ENCODE measurements at places on chromosomes 2 and 18. TPM values are rescaled to one million over a fixed set of nuclear protein-coding genes. Genes with fewer than 3 reads are reported as not detected.

RIF1 gene
- 49.7 TPM for total RNA-seq

SNTG2 gene
- total RNA-seq: 1.9 TPM

TLX2 gene
- not detected for total RNA-seq

SLC8A1 gene
- 47.0 TPM for total RNA-seq

IL1F10 gene
- not detected for total RNA-seq

VWA3B gene
- not detected for total RNA-seq

SERPINE2 gene
- 17.2 TPM for total RNA-seq

AKAIN1 gene
- not detected for total RNA-seq

OXER1 gene
- total RNA-seq: not detected

- DNase-seq: no peak
These were observed 797.1 kb downstream of the SLC4A3 start for GRCh38 chr2:220424561-220424960.

DNA sequence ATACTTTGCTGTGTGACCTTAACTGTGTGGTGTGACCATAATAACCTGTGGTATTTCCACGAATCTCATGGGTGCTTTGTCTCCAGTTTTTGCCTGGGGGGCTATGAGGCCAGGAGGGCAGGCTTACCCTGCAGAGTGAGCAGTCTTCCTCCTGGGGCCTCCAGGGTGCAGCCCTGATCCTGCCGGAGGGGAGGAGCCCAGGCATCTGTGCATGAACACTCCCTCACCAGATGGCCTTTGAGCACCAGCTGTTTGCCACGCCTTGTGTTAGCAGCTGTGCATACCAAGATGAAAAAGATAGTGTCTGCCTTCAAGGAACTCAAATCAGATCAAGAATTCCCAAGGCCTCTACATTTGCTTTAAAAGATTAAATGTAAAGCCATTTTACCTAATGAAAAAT is 75.0 kb upstream of the RBM44 start:
- DNase-seq: no peak

DNA sequence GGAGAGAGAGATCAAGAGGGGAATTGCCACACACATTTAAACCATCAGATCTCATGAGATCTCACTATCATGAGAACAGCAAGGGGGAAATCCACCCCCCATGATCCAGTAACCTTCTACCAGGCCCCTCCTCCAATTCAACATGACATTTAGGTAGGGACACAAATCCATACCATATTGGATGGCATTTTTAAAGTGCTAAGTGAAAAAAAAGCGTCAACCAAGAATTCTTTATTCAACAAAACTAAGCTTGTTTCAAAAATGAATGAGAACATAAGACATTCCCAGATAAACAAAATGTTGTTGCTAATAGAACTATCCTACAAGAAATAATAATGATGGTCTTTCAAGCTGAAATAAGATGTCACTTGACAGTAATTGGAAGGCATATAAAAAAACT is 626.2 kb upstream of the LRRTM1 start:
- DNase-seq: no peak

GRCh38 chr18:48780201-48780912 is 170.4 kb downstream of the SMAD7 start:
- no peak for DNase-seq

DNA sequence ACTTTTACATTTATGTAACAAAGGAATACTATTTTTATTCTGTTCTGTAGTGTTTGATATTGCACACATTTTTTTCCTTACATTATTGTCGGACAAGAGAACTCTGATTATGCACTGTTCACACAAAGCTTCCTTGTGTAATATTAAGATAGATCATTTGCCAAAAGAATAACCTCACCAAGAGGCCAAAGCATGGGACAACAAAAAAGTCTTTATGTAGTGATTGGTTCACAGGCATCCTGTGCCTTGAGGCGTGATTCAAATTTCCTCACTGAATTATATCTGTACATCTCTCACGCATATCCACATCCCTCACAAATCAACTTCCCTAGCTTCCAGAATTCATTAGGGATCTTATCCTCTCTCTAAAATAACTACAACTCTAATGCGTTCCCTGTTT is 642.7 kb downstream of the NR4A2 start:
- no peak for DNase-seq

DNA sequence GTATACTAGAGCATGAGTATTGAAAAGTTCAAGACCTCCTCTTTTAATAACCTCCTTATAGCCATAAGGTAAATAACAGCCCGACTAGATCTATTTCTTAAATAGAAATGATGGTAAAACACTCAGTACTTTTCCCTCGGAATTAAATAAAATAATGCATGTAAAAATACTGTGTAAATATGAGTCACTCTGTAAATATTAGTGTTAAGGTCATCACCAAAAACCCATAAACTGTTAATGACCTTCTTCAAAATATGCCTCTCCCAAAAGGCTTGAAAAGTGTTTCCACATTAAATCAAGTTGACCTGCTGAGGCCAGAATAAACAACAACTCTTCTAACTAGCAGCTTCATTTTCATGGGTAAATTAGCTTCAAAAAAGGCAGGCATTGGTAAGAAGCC is 25.3 kb upstream of the BZW1 start:
- no peak for DNase-seq

- peak; percentile 66 for DNase-seq
These were observed 90.6 kb downstream of the TWIST2 start for GRCh38 chr2:238938401-238939055.

GRCh38 chr2:229164545-229165249 is 106.4 kb downstream of the PID1 start:
- DNase-seq: no peak

DNA sequence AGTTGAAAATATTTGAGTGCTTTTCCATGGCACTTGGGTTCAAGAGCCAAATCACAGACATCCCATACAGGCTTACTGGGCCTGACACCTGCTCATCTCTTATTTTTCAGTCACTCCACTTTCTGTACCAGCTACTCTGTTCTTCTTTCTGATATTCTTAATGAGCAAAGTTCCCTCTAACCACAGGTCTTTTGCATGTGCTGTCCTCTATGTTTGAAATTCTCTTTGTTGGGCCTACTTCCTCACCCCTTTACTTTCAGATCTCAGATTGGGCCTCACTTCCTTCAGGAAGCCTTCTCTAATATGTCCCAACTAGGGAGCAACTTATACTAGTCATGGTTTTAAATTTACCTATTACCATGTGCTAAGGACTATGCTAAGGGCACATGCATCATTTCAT is 81.8 kb upstream of the RBMS1 start:
- DNase-seq: no peak

GRCh38 chr2:6924924-6925409 is 7.8 kb downstream of the RNF144A start:
- DNase-seq: no peak

- DNase-seq: no peak
These were observed 48.1 kb upstream of the SMAD2 start for GRCh38 chr18:47978603-47979002.

GRCh38 chr2:8526403-8526696 is 155.5 kb upstream of the ID2 start:
- DNase-seq: no peak

- DNase-seq: no peak
These were observed 633.4 kb downstream of the DSC3 start for GRCh38 chr18:30409120-30409519.

GRCh38 chr2:173659509-173659908 is 304.8 kb downstream of the CDCA7 start:
- no peak for DNase-seq

DNA sequence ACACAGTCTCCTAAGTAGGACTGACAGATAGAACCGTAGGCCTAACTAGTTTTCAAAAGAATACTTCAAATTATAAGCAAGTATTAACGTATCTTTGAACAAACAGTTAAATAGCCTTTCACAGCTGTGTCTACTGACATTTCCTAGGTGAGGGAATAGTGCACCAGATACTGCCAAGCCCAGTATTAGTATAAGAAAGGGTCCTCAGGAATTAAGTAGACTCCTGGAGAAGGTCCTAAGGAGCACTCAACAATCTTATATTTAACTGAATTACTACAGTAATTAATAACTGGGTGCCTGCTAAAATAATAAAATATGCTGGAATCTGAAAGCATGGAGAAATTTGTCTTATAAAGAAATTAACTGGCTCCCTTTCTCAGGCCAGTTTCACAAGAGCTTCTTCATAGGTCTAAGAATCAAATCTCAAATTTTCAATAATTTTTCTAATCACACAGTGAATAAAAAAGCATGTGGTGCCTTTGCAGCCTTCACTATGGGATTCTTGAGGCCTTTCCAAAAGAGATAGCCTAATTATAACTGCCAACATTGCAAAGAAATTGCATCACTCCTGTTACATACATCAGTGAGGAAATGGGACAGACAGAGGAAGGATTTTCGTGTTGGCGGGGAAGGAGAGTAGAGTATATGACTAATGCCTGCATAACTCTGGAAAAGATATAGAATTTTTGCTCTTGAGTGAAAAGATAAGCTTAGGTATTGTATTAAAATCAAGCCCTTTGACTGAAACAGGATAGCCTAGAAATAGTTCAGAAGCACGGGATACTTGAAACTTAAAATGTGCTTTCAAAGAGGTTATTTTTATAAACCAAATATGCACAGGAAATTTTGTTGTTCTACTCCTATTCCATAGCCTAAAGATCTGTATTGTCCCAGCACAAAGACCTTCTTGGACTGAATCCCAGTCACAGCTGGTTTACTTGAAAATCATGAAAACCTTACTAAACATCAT is 228.6 kb upstream of the STK17B start:
- no peak for DNase-seq

- DNase-seq: no peak
These were observed 27.1 kb upstream of the LBH start for GRCh38 chr2:30204281-30204680.

DNA sequence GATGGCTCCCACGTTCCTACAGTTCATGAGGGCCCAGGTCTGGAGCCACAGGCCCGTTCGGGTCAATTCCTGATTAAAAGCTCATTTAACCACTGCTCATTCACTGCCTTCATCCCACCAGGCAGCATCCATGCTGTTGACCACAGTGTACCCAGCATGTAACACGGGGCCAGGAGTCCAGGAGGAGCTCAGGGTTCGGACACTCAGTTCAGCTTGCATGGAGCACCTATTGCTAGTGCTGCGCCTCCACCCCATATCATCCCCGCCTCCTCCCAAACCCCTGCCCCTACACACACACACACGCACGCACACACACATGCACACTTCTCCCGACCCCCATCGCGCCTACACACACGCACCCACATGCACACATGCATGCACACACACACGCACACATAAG is 72.9 kb upstream of the SNTG2 start:
- no peak for DNase-seq

GRCh38 chr18:24959051-24959476 is 392.9 kb downstream of the ZNF521 start:
- no peak for DNase-seq

Data from omental fat pad (tissue), 4 donors.